ENCODE measurements at places on chromosomes 2 and 18.
A peak's percentile ranks its signal among the peaks of the same experiment; 100 is the strongest.

DNA sequence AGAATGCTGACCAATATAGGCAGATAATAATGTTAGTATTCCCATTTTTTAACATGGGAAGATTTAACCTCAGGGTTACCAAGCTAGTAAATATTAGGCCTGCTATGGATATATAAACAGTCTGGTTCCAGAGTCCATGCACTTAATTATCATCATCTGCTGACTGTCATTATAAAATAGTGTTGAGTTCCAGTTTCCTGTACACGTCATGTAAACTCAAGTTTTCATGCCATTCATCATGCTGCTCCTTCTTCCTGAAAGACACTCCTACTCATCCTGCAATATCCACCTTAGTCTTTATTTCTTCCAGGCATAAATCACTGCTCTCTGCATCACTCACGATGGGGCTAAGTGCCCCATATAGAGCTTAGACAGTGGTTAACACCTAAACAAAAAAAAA is 420.8 kb upstream of the SPHKAP start:
- DNase-seq = no peak

DNA sequence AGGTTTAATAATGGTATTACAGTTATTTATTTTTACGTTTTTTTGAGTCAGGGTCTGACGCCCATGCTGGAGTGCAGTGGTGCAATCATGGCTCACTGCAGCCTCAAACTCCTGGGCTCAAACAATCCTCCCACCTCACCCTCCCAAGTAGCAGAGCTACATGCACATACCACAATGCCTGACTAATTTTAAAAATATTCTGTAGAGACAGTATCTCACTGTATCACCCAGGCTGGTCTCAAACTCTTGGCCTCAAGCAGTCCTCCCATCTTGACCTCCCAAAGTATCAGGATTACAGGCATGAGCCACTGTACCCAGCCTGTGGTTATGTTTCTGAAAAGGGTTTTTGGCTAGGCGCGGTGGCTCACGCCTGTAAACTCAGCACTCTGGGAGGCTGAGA is 120.8 kb downstream of the ESCO1 start:
- DNase-seq = no peak

- DNase-seq = no peak
Measured at GRCh38 chr18:62399781-62400308, 74.7 kb downstream of the TNFRSF11A start.

DNA sequence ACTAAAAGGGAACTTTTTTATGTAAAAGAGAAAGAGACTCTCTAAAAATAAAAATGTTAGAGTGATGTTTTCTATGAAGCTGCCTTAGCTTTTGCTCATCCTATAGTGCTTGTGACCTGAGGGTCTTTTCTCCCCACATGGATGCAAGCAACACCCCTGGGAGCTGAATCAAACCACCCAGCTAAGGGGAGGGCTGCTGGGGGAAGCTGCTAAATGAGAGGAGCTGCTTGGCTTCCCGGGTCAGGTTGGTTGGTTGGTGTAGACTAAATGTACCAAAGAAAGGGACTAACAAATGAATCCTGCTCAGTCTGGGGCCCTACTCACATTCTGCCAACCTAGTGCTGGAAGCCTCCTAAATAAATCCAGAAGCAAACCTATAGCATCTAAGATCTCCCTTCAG is 35.0 kb downstream of the AFF3 start:
- DNase-seq = no peak

DNA sequence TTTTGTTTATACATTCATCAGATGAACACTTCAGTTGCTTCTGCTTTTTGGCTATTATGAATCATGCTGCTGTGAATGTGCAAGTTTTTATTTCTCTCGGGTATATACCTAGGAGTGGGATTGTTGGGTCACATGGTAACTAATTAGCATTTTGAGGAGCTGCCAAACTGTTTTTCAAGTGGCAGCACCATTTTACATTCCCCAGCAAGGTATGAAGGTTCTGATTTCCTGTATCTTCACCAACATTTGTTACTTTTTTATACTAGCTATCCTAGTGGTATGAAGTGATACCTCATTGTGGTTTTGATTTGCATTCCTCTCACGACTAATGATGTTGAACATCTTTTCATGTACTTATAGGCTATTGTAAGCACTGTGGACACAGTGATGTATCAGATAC is 53.9 kb downstream of the DYNC1I2 start:
- DNase-seq = no peak

- DNase-seq = no peak
Measured at GRCh38 chr2:132701810-132702209, 31.8 kb upstream of the LYPD1 start.

DNA sequence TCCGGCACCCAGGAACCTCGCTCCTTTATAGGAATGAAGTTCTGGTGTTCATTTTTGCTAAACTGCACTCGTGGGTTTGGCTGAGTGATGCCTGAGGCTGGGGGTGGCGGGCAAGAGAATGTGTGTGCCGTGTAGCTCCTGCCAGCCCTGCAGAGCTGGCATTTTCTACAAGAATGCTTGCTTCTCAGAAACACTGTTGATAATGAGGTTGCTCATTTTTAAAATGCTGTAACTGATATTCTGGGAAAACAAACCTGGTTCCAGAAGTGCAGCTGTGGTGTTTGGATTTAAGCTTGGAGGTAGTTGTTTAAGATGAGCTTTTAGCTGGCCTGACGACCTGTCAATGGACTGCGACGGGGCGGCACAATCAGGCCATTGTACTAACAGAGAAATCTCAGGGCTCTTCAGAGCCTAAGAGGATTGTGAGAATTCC is 511.9 kb upstream of the TNP1 start:
- DNase-seq = no peak

- no peak for DNase-seq
Measured at GRCh38 chr2:28956415-28956826, 24.7 kb upstream of the TOGARAM2 start.

GRCh38 chr2:162890690-162891311 is 52.2 kb upstream of the KCNH7 start:
- peak; percentile 13 for DNase-seq

DNA sequence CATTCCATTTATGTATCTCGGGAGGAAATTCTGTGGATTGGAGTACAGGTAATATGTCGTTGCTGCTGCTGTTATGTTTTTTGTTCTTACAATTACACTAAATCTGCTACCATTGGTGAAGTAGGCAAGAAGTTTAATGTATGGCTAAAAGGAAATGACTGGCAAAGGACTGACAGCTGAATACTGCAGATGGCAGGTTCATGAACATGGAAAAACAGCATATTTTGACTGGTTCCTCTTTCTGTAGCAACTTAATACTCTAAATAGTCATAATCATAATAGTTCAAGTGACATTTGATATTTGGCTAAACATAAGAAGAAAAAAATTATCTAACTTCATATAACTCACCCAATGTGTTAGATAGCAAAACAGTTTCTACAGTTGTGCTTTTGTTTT is 84.5 kb upstream of the PGAP1 start:
- DNase-seq = no peak

DNA sequence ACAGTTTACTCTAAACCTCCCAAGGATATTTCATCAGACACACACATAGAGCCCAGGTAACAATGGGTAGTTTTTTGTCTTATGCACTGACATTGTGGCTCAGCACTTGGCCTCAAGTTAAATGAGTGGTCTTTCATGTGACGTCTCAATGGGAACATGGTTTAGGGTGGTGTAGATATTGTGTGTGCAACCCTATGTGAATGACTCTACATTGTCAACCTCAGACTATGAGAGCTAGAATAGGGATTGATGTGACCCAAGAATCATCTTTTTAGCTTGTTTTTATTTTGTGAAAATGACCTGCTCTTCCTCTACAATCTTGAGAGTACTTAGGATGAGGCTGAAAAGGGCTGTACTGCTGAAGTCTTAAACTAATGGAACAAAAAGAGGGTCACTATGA is 86.2 kb downstream of the SCN1A start:
- no peak for DNase-seq

DNA sequence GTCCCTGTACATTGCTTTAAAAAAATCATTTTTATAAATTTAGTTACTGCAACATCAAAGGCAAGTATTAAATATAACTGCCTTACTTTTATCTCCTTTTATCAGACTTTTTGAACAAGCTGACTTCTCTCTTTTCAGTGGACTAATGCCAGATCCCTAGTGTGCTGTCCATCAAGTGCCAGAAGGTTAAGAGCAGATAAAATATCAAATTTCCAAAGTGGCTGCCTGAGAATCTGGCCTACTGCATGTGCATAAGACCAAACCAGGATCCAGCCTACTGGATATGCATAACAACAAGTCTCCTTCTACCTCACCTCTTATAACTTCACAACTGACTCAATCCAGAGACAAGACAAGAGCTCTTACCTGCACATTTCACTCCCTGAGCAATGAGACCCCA is 59.8 kb upstream of the CHRNA1 start:
- no peak for DNase-seq

GRCh38 chr2:128796321-128796720 is 477.7 kb upstream of the HS6ST1 start:
- DNase-seq = no peak

GRCh38 chr2:204732019-204732418 is 186.7 kb downstream of the PARD3B start:
- DNase-seq = no peak

GRCh38 chr2:152632736-152633135 is 84.5 kb downstream of the PRPF40A start:
- no peak for DNase-seq

DNA sequence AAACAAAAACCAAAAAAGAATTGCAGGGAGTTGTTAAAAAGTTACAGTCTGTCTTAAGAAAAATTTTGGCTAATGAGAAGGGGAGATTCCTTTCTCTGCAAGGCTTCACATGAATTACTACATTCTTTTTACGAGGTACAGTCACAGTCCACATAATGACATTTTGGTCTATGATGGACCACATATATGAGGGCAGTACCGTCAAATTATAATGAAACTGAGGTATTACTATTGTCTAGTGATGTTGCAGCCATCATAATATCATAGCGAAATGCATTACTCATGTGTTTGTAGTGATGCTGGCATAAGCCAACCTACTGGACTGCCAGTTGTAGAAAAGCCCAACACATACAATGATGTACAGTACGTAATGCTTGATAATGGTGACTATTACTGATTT is 12.5 kb downstream of the SERPINB7 start:
- DNase-seq = peak; percentile 57

DNA sequence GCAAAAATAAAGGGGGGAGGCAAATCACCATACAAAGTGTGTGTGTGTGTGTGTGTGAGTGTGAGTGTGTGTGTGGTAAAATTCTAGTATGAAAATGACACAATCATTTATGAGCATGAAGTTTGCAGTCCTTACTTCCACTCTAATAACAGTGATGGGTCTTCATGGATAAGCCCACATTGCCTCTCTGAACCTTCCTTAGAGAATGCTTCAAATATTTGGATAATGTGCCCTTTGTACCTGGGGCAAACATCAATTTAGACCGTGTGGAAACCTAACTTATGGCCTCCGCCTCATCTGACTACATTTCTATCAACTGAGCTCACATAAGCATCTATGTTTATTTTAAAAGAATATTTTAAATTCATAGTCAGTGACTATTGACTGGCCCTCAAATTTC is 3.7 kb downstream of the SCN9A start:
- DNase-seq = no peak

DNA sequence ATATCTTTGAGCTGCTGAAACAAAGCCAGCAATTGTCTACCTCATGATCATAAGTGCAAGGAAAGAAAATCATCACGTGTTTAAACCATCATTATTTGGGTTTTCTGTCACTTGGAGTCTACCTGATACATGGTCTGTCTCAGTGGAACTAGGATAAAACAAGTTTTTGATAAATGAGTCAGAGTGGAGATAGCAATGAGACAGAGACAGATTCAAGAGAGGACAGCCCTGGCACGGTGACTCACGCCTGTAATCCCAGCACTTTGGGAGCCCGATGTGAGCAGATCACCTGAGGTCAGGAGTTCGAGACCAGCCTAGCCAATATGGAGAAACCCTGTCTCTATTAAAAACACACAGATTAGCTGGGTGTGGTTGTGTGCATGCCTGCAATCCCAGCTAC is 93.8 kb downstream of the PMAIP1 start:
- DNase-seq = no peak

GRCh38 chr2:5763531-5763930 is 71.3 kb downstream of the SOX11 start:
- DNase-seq = no peak

DNA sequence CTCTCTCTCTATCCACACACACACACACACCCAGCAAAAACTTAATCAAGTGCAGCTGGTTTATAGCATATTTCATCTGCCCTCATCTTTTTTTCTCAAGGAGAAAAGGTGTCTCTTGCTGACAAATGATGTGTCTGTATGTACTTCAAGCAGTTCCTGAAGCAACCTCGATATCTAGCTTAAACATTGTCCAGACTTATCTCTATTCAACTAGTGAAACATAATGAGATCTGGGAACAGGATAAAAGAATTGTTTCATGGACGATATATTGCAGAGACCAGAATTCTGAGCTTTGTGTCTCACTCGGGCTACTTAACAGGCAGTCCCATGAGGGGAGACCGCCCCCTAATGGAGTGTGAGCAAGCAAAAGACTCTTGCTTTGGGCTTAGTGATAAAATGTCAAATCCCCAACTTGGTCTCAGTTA is 929.2 kb upstream of the SOX11 start:
- DNase-seq = no peak

DNA sequence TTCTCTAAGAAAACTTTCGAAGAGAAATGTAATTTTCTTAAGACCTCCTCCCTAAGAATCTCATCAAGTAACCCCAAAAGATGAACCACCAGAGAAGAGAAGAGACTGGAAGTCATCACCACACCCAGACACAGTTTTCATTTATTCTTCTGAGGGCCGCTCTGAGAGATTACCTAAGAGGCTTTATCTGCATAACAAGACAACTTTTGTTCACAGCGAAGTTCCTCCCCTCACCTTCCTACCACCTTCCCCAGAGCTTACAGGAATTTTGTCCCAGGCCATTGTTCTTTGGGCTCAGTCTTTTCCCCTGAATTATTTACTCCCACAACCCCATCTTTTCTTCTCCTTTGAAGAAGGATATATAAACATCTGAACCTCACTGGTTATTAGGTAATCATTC is 92.8 kb downstream of the AKAIN1 start:
- DNase-seq = no peak

DNA sequence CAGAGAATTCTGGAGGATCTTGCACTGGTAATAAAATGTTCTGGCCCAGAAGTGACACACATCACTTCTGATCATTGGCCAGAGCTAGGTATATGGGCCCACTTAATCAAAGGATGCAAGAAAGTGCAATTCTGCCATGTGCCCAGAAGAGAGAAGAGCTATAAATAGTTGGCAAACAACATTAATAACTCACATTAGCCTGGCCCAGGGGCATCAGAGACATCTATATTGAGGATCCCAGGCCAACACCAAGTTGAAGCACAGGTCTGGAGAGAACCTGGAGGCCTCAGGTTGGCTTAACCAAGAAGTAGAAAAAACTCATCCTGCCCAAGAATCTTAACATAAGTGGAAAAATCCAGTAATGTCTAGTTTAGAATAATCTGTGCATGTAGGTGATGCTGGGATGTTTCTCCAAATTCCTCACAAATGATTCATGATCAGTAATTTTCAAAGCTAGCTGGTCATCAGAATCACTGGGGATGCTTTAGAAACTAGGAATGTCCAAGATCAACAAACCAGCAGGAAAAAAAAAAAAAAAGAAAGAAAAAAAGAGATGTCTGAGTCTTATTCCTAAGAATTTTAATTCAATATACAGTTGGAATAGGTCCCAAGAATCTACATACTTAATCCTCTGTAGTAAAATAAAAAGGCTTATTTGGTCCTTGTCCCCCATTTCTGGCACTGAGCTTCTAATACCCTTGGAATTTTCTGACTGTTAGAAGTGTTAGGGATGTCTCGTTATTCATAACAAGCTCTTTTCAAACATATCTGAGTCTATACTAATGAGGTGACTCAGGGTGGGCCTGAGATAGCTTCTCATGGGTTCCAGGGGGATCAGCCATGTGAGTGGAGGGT is 35.0 kb upstream of the EVA1A start:
- DNase-seq = peak; percentile 75

- no peak for DNase-seq
Measured at GRCh38 chr2:36395866-36396265, 40.3 kb downstream of the CRIM1 start.
